GM23338 (cell line): ENCODE measurements at places on chromosomes 4 and X. TPM values are rescaled to one million over a fixed set of nuclear protein-coding genes. Genes with fewer than 3 reads are reported as not detected.
A peak's percentile ranks its signal among the peaks of the same experiment; 100 is the strongest.

DNA sequence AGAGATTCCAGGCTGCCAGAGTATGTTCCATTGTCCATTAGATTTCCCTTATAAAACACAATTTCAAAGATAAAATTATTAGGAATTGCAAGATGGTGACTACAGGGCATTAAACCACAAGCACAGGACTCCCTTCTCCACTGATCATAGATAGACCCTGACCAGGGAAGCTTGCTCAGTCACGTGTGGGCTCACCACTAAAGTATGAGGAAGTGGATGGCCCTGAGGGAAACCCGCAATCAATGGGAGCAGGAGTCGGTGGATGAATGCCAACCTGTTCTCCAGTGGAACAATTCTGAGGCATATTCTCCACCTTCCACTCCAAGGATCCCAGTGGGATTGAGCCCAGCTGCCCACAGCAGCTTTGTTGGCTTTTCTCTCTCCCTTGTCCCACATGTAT is 515.7 kb downstream of the BCOR start:
- H3K36me3 ChIP-seq: no peaks in the 10 kb centered on the region
- no peak overlapping the region for H3K27ac ChIP-seq
- no peak overlapping the region for H3K4me3 ChIP-seq
- H3K4me1 ChIP-seq: no peaks in the 10 kb centered on the region
- no peak for DNase-seq
- H3K27me3 ChIP-seq: no peaks in the 10 kb centered on the region

DNA sequence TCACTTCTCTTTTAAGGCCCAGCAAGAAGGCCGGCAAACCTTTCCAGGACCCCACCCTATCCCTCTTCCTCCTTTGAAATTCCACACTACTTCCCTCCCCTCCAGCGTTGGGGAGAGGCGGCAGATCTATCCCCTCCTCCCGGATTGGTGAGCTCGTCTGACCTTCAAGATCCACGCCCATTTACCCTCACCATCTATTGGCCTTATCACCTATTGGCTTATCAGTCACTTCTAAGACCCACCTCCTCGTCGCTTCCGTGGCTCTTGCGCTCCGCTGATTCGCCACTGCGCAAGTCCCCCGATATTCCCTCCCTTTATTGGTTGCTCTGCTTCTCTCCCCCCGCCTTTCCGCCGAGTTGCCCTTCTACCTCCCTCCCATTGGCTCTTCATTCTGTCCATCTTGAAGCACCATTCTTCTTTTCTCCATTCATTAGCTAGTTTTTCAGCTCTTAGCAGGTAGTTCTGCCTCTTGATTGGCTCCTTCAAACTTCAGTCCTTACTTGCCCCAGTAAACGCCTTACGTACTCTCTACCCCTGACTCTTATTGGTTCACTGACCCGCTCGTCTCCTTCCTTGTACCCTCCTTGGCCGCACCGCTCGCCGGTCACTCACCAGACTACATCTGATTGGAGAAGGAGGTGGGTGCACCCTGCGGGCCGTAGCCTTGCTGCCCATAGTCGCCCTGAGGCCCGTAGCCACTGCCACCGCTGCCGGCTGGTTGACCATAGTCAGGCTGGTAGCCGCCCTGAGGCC is 4.8 kb upstream of the PRICKLE3 start:
- no peaks in the 10 kb centered on the region; the same call in 1 of the 2 replicates for H3K4me1 ChIP-seq
- H3K4me3 ChIP-seq: peak overlapping the region; percentile 56
- no peaks in the 10 kb centered on the region for H3K27me3 ChIP-seq
- peak; percentile 96 for DNase-seq

GRCh38 chrX:54223581-54223980 is 40.5 kb upstream of the FAM120C start:
- DNase-seq: no peak
- H3K27ac ChIP-seq: no peak overlapping the region
- no peak overlapping the region for H3K4me3 ChIP-seq
- no peaks in the 10 kb centered on the region for H3K27me3 ChIP-seq

GRCh38 chrX:121858867-121859647 is 811.6 kb downstream of the GLUD2 start:
- no peak overlapping the region for H3K27ac ChIP-seq
- no peak overlapping the region for H3K4me3 ChIP-seq
- no peak for DNase-seq
- H3K4me1 ChIP-seq: no peaks in the 10 kb centered on the region
- no peaks in the 10 kb centered on the region for H3K36me3 ChIP-seq
- no peaks in the 10 kb centered on the region for H3K27me3 ChIP-seq

DNA sequence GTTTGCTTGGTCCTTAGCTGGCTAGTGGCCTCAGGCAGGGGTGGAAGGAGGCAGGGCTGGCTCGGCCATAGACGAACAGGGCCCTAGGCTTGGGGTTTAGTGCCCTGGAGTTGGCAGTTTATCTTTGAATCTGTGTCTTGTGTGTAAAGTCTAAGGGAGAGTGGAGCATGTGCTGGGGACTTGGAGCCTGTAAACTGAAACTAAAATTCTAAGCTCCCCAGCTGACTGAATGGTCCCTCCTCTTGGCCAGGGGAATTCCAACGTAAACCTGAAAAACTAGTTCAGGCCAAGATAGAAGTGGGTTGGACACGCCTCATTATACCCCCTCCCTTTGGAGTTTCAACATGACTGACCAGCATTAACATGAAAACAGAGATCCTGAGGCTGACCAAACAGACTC is 46.1 kb upstream of the GPR78 start:
- no peaks in the 10 kb centered on the region; the same call in 1 of the 2 replicates for H3K36me3 ChIP-seq
- peaks cover 22% of the 10 kb centered on the region for H3K4me1 ChIP-seq
- H3K27ac ChIP-seq: peak overlapping the region; percentile 91
- peak overlapping the region; percentile 19; the same call in 1 of the 2 replicates for H3K4me3 ChIP-seq

GRCh38 chrX:40298572-40299479 is 201.1 kb upstream of the BCOR start:
- no peaks in the 10 kb centered on the region for H3K4me1 ChIP-seq
- no peak overlapping the region for H3K4me3 ChIP-seq
- no peak overlapping the region for H3K27ac ChIP-seq
- H3K36me3 ChIP-seq: no peaks in the 10 kb centered on the region
- DNase-seq: peak; percentile 74

- no peak overlapping the region for H3K4me3 ChIP-seq
- H3K4me1 ChIP-seq: peaks cover 3% of the 10 kb centered on the region; the same call in 1 of the 2 replicates
- no peaks in the 10 kb centered on the region for H3K36me3 ChIP-seq
- H3K27ac ChIP-seq: no peak overlapping the region
These were observed 263.3 kb downstream of the EVC2 start for GRCh38 chr4:5444918-5445517.

GRCh38 chrX:10286195-10286594 is 129.4 kb downstream of the CLCN4 start:
- DNase-seq: no peak
- no peaks in the 10 kb centered on the region for H3K27me3 ChIP-seq
- H3K4me1 ChIP-seq: no peaks in the 10 kb centered on the region
- no peak overlapping the region for H3K4me3 ChIP-seq

Gene TREX2
- total RNA-seq: 1.7 and 4.6 TPM in 2 replicates

Gene RAP2C
- 22.7 and 25.0 TPM in 2 replicates for total RNA-seq

Gene NCAPG
- 40.9 and 45.8 TPM in 2 replicates for total RNA-seq

Gene MAGEA2B
- total RNA-seq: 0.42 and 4.5 TPM in 2 replicates

Gene FAM47A
- not detected in 2 replicates for total RNA-seq
